DMS53 (cell line): ENCODE measurements at places on chromosomes 4 and X.
A peak's percentile ranks its signal among the peaks of the same experiment; 100 is the strongest.

DNA sequence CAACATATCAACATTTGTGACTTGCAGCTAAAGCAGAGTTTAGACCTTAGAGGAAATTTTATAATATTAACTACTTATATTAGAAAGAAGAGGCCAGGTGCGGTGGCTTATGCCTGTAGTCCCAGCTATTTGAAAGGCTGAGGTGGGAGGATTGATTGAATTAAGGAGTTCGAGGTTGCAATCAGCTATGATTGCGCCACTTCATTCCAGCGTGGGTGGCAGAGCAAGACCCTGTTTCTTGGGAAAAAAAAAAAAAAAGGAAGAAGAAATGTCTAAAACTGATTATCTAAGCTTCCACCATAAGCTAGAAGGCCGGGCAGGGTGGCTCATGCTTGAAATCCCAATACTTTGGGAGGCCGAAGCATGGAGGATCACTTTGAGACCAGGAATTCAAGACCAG, 42.0 kb upstream of the USP9X start:
- no peak for DNase-seq

DNA sequence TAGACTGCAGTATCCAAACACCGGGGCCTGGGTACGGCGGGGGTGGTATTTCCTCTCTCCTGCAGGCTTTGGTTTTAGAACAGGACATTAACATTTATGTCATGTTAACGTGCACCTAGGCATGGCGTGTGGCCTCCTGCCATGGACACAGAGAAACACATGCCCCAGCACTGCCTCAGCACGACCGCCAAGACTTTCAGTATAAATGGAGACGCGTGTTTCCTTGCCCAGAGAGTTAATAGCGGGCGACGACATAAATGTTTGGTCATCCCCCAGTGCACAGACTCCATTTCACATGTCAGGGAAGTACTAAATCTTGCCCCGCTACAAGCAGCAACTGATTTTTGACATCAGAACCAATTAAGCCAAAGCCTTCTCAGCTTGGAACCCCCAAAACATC, 737.9 kb downstream of the RAB28 start:
- no peak for DNase-seq

DNA sequence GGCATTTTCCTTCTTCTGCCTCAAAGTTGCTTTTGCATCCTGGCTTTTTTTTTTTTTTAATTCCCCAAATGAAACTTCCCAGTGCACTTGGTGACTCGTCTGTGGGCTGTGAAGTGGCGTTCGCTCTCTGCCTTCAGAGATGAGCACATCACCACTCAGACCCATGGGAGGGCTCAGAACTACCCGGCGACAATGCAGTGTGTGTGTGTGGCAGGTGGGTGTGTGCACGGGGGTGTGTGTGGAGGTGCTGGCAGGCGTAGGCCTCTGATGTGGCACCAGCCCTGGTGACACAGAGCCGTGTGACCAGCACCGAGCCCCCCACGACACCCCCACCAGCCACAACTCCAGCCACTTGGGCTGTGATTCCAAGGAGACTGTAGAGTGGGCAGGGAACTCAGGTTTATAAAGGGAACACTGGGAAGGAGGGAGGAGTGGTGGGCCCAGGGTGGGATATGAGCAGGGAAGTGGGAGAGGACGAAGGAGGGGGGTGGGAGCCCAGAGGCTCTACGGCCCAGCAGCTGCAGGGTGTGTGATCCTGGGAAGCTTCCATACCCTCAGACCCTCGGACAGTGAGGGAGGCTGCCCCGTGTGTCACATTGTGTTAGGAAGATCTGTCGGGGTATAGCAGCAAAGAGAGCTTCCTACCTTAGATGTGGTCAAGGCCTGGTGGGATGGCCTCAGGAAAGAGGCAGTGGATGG, 6.0 kb upstream of the WFS1 start:
- DNase-seq, result no peak

DNA sequence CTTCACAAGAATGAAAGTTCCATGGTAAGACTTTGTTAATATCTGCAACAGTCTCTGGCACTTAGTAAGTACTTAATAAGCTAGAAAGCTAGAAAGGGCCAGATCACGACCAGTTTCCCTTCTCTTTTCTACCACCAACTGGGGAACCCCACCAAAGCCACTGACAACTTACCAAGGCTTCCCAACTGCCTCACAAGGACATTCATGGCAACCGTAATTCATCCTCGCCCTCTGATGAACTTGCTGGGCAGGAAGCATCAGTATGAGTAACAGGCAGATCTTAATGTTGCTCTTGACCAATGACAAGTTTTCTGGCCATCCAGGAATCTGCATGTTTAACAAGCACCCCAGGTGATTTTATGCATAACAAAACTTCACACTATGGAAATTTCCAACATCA, 23.2 kb upstream of the ZCCHC13 start:
- DNase-seq, result no peak

GRCh38 chr4:189613207-189613606, 327.5 kb upstream of the FRG1 start:
- DNase-seq, result peak; percentile 6

GRCh38 chr4:37685161-37685822, 884 bp downstream of the RELL1 start:
- peak; percentile 72 for DNase-seq

GRCh38 chrX:41722214-41722613, 1.8 kb upstream of the GPR82 start:
- no peak for DNase-seq

DNA sequence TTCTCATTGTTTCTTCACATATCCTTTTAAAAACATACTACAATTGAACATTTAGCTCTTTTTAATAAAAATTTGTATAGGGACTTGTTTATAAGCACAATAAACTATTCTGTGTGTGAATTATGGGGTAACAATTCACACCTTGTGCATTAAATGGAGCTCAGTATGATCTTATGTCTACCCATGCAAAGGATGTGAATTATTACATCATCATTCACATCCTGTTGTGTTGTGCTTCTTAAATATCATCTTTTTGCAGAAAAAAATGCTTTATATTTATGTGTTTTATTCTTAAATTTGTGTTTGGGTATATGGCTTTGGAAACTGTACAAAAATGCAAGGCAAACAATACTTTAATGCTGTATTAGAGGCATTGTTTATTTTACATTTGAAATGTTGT, 96.7 kb upstream of the PABPC4L start:
- DNase-seq, result no peak

GRCh38 chrX:150548684-150549083, 19.7 kb upstream of the MTM1 start:
- DNase-seq, result peak; percentile 11

DNA sequence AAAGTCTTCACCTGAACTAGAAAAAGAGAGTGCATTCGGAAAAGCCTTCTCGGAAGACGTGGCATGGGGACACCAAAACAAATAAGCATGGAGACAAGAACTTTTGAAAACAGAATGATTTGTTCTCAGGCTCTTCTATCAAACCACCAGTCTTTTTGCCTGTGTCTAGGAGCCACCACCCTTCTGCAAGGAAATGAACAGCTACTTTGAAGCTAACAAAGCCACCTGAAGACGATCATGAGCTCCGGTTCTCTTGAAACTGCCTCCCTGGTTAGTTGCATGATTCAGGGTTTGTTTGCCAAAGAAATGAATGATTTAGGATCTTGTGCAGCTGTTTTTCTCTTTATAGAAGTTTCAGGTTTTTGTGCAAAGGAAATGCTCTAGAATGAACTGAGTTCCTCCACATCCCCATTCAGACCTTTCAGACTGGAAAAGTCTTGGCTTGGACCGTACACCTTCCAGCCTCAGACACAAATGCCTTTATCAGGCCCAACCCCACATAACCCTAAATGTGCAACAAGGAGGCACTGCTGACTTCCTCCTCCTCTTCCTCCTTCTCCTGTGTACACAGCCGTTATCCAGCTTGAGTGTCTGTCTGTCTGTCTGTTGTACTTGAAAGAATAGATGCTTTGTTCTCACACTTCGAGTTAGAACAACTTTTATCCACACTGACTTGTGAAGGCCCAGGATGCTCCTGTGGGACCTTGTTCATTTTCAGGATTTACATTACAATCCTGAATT, 334.8 kb upstream of the KLF3 start:
- no peak for DNase-seq

- no peak for DNase-seq
Measured at GRCh38 chr4:24862073-24862751, 50.6 kb downstream of the CCDC149 start.
